ENCODE measurements at places on chromosomes 13 and 19.

DNA sequence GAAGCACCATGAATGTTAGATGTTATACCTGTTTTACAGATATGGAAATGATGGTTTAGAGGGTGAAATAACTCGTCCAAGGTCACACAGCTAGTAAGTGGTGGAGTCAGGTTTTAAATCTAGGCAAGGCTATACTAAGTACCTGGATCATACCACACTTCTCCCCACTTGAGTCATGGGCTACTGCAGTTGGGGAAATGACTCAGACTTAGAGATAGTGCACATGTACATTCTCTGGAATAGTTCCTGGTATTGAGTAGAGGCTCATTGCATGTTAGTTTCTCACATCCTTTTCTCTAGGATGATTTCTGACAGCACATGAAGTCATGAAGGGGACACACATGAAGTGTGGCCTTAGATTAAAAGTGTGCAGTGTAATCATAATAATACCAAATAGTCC is 76.2 kb upstream of the TNFSF11 start:
- DNase-seq, result no peak

DNA sequence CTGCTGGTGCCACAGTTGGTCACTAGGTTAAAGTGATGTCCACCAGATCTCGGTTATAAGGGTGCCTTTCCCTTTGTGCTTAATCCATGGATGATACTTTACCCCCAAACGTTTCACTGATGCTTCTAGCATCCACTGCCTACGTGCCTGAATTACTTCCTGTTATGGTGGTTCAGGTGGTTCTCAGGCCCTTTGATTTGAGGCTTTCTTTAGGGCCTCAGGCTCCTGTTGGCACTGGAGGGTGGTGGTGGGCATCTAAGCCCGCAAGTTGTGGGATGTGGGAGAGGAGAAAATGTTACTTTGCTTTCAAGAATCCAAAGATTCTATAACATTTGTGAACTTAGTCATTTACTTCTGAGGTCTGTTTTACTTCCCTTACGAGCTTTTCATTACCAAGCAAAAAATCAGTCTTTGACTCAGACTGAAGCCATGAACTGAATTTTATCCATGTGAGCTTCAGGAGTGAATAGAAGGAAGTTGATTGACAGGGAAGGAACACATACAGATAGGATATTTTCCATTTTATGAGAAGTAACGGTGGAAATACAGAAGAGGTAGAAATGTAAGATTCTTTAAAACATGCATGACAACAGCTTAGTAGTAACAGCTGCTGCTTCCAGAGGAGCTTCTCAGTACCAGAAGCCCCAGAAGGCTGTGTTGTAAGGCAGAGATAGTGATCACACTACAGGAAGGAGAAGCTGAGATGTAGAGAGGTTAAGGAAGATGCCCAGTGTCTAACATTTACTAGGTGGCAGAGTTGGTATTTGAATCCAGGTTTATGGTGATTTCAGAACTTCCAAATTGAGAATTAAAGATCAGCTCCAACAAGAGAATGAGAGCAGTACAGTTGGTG is 65.0 kb downstream of the ARHGEF7 start:
- DNase-seq, result no peak

GRCh38 chr13:23848646-23849141 is 40.5 kb downstream of the MIPEP start:
- DNase-seq, result no peak

- DNase-seq, result no peak
Observed at GRCh38 chr19:40246292-40247073, 20.0 kb upstream of the CCNP start.

All from stromal cell of bone marrow (primary cell).